Left lung (tissue), 14 donors: ENCODE measurements at places on chromosomes 11 and 22. TPM values are rescaled to one million over a fixed set of nuclear protein-coding genes. Genes with fewer than 3 reads are reported as not detected.

The SCGB1D4 gene
- total RNA-seq = not detected

GRCh38 chr11:11923828-11924227 lies 82.1 kb downstream of the USP47 start:
- DNase-seq = no peak
- no peak overlapping the region for H3K27ac ChIP-seq
- H3K4me3 ChIP-seq = no peak overlapping the region
- no peaks in the 10 kb centered on the region for H3K27me3 ChIP-seq

- H3K4me1 ChIP-seq = no peaks in the 10 kb centered on the region
- DNase-seq = no peak
- H3K27ac ChIP-seq = no peak overlapping the region
- H3K27me3 ChIP-seq = no peaks in the 10 kb centered on the region
Measured at GRCh38 chr11:75792127-75792731, 22.8 kb upstream of the UVRAG start.

- H3K4me3 ChIP-seq = no peak overlapping the region
- H3K4me1 ChIP-seq = no peaks in the 10 kb centered on the region
- no peak for DNase-seq
- H3K27ac ChIP-seq = no peak overlapping the region
- H3K36me3 ChIP-seq = no peaks in the 10 kb centered on the region
Measured at GRCh38 chr11:130509942-130510341, 61.5 kb downstream of the ADAMTS15 start.

GRCh38 chr11:113725913-113726312 lies 19.8 kb upstream of the TMPRSS5 start:
- no peak overlapping the region for H3K27ac ChIP-seq
- no peaks in the 10 kb centered on the region for H3K27me3 ChIP-seq
- H3K4me3 ChIP-seq = no peak overlapping the region
- no peak for DNase-seq
